ENCODE measurements at places on chromosomes 2 and 18.

DNA sequence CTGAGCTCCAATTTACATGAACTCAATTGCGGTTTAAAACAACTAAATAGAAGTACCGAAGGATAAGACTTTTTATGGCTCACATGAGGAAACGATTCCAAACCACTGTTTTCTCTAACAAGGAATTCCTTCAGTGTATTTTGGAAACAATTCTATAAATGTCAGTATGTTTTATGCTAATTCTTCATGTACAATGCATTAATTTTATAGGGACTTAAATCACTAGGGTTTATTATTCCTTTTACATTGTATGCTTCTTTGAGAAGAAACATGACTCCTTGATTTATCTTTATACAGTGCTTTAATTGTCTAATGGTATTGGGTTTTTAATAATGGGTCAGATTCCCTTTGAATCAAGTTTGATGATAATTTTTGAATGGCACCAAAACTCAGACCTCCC lies 566.8 kb downstream of the EPHA4 start:
- DNase-seq, result no peak

DNA sequence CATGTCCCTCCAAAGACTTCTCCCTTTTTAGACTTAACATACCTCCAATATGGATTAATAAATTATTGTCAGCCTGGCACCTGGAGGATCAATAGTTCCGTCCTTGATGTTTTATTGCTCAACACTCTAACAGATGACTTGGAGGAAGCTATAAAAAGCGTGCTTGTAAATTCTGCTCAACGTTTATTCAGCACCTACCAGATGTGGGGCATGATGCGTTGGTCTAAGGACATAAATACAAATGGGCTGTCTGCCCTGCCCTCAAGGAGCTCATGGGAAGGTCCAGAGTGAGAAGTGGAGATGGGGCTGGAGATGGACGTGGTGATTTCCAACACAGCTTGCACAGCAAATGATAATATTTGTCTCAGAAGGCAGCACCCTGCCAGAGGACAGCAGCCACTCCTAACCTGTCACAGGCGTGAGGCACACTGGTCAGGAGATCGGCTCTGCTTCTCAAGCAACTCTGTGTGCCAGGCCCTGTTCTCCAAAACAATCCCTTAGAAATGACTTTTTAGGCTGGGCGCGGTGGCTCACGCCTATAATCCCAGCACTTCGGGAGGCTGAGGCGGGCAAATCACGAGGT lies 25.5 kb upstream of the ZCCHC2 start:
- DNase-seq, result no peak

DNA sequence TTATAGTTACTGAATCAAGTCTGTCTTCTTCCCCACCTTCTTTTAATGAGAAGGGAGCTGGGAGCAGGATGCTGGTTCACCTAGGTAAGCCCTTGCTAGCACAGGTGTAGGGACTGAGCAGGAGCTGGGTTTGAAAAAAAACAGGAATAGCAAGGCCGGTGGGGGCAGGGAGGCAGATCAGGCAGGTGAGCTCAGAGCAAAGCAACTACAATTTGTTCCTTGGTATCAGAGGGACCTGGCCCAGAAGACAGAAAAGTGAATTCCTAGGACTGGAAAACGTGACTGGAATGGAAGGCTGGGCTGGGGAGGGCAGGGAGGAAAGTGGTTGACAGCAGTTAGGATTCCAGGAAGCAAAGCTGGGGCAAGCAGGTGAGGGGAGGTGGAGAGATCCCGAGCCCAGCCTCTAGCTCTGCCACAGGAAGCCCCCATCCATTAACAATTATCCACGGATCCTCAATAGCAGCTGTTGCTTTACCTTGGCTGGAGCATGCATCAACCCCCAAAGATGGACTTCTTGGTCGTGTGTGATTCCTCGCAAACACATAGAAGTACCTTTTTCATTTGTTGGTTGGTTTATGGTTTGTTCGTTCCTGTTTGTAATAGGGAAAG lies 118.4 kb downstream of the LNPK start:
- DNase-seq, result no peak

DNA sequence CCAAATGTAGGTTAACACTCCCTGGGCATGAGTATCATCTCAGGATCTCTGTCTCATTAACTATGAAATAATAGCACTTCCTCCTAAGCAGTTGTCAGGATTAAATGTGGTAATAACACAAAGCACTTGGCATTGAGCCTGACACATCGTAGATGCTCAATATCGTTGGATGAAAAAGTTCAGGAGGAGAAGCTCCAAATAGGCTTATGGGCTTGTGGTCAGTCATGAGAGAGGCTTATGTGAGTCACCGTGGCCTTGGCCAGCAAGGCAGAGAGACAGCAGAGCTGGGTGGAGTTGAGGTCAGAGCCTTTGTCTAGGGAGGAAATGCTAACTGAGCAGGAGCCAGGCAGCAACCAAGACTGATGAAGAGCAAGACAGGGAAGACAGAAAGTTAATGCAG lies 68.3 kb upstream of the PPM1B start:
- DNase-seq, result no peak

- DNase-seq, result no peak
These were observed 52.6 kb downstream of the PMAIP1 start for GRCh38 chr18:59952283-59953007.

DNA sequence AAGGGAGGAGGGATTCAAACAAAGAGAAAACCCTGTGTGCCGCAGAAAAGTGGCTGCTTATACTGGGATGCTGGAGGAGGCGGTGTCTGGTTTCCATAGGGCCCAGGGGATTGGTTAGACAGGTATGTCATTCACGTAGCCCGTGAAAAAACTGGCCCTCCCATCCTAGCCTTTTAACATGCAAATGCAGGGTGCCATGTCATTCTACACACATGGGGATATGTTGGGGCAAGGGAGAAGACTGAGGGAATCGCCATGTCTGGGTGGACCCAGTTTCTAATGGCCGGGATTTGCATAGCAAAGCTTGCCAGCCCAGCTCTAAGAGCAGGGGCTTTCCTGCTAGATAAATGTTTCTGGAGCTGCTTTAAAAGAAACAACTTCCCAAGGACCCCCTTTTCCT lies 8.2 kb upstream of the RNU2-63P start:
- DNase-seq, result no peak

GRCh38 chr2:31238126-31238905 lies 4.4 kb downstream of the EHD3 start:
- no peak for DNase-seq

DNA sequence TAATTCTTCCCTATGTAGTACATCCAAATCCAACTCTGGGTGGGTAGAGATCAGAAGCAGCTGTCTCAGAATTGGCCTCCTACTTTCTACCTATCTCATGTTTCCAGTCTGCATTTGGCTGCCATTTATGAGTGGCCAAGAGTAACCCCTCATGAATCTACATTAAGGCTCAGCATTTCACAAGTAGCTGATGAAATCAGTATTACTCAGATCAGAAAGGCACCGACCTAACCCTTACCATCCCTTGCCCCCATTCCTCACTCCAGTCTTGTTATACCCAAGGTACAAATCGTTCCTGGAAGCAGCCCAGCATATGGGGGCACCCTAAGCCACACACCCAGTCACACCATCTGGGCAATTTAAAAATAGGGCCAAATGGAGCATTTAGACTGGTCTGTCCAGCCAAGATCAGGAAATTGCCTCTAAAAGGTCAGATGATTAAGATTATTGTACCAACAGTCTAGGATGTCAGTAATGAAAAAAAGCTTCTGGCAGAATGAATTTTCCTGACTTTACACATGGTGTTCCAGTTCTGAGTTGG lies 37.1 kb downstream of the CD28 start:
- DNase-seq, result no peak

DNA sequence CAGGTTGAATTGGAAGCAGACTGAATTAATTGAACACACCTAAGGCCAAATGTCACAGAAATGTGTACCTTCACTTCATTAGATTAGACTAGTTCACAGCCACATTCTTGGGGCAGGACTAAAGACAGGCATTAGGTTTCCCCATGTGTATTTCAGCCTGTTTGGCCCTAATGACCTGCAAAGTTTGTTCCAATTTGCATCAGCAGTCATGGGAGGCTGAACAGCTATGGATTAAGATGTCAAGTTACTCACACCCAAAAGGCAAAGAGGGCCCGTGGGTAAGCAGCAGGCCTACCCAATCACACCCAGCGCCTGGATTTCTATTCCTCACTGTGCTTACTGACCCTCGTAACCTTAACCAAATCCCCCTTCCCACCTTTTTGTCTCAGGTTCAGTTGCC lies 99.6 kb upstream of the RIOK3 start:
- no peak for DNase-seq

DNA sequence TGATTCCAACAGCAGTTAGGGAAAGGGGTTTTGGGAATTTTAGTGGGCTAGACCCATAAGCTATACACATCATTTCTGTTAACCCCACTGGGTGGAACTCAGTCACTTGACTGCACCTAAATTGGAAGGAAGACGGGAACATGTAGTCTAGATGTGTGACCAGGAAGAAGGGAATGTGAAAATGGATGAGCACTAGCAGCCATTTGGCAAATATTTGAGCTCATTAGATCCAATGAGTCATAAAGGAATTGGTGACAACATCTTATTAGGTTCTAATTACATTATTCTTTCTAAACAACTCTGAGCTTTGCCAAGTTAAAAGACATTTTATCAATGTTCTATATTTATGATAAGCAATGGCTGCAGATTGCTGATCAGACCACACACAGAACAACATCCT lies 400.6 kb downstream of the IRS1 start:
- DNase-seq, result no peak

- DNase-seq, result no peak
These were observed 378.2 kb downstream of the OSR1 start for GRCh38 chr2:18980104-18980785.

DNA sequence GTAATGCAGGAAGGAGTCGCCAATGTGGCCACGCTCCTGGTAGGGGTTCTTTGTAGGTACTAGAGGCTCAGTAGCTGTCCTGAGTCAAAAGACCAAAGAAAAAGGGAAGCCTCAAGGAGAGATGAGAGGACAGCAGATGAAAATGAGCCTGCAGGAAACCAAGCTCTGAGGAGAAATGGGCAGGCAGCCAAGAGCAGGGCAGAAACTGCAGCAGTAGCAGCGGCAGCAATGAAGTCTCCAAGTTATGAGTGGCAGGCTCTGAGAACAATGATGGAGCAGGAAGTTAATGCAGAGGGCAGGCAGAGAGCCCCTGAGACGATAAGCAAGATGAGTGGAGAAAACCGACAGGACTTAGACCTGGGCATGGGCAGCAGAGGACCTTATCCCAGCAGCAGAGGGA lies 48.2 kb upstream of the TMEM200C start:
- no peak for DNase-seq

- DNase-seq, result no peak
These were observed 51.0 kb upstream of the BOD1L2 start for GRCh38 chr18:57095884-57096283.

GRCh38 chr2:42775186-42775585 lies 11.3 kb upstream of the OXER1 start:
- DNase-seq, result no peak

DNA sequence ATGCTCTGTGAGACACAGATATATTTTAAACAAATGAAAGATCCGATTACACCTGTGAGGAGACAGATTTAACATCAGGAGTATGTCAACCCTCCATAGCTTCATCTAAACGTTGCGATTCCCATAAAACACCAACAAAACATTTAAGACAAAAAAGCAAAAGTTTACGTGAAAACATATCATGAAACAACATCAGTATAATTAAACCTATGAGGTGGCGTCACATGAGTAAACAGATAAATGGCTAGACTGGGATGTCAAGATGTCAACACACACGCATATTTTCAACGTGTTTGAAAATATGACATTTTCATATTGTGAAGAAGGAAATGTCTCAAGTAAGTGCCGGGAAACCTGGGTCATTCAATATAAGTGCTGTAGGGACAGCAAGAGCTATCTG lies 25.5 kb upstream of the GPC1 start:
- no peak for DNase-seq

GRCh38 chr2:239956818-239957261 lies 68.3 kb downstream of the NDUFA10 start:
- DNase-seq, result no peak

DNA sequence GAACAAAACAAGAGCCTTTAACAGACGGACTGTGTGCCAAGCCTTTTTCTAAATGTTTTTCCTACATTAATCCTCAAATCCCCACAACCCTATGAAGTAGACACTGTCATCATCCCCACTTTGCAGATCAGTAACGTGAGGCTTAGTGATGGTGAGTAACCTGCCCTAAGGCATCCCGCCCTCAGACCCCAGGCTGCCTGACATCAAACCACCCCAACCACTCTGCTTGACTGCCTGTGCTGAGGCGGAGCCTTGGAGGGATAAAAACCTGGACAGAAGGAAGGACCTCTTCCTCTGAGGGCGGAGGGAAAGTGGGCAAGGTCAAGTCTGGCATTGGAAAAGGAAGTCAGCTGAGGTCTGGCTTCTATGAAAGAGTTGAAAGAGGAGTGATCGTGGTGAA lies 104.6 kb downstream of the SP3 start:
- no peak for DNase-seq

DNA sequence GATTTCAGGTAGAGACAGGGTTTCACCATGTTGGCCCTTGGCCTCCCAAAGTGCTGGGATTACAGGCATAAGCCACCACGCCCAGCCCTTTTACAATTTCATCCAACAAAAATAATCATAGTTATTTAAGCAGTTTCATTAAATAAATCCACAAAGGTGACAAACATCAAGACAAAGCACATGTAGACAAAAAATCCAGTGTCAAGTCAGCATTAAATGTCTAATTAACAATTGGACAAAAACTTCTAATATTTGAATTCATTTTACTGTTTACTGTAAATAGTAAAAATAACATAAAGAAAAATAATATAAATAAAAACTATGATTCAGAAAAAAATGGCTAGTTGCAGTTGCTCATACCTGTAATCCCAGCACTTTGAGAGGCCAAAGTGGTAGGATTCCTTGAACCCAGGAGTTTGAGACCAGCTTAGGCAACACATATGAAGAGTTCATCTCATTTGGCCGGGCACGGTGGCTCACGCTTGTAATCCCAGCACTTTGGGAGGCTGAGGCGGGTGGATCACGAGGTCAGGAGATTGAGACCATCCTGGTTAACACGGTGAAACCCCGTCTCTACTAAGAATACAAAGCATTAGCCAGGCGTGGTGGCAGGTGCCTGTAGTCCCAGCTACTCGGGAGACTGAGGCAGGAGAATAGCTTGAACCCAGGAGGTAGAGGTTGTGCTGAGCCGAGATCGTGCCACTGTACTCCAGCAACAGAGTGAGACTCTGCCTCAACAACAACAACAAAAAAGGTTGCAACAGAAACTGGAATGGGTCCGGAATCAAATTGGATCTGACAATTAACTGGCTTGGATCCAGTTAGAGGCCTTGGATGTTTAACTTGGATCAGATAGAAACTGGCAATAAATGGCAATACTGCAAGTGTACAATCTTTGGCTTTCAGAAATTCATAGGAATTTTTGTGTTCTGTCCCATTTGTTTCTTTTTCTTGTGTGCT lies 56.9 kb upstream of the MAT2A start:
- no peak for DNase-seq

- DNase-seq, result no peak
These were observed 158.8 kb downstream of the RIF1 start for GRCh38 chr2:151568501-151568900.

- DNase-seq, result no peak
These were observed 33.3 kb downstream of the ANXA4 start for GRCh38 chr2:69774984-69775982.

GRCh38 chr2:29000481-29000880 lies 19.4 kb downstream of the TOGARAM2 start:
- no peak for DNase-seq
